ENCODE measurements at places on chromosomes 5 and 9.

- DNase-seq: no peak
Measured at GRCh38 chr5:173727839-173728778, 111.7 kb upstream of the BOD1 start.

GRCh38 chr9:29816954-29817703 lies 2243.8 kb upstream of the C9orf72 start:
- DNase-seq: no peak

- no peak for DNase-seq
Measured at GRCh38 chr9:94212091-94212490, 47.0 kb upstream of the ZNF169 start.

GRCh38 chr9:38233796-38234355 lies 158.6 kb upstream of the ALDH1B1 start:
- no peak for DNase-seq

- no peak for DNase-seq
Measured at GRCh38 chr5:72785801-72786200, 30.7 kb upstream of the TNPO1 start.

GRCh38 chr5:93995126-93995621 lies 253.8 kb upstream of the POU5F2 start:
- DNase-seq: no peak

GRCh38 chr9:16612627-16613026 lies 257.8 kb downstream of the BNC2 start:
- no peak for DNase-seq

GRCh38 chr5:60809891-60810425 lies 34.1 kb downstream of the ELOVL7 start:
- no peak for DNase-seq

- DNase-seq: no peak
Measured at GRCh38 chr5:168123631-168124528, 167.6 kb upstream of the WWC1 start.
